ENCODE measurements at places on chromosomes 13 and 19. TPM values are rescaled to one million over a fixed set of nuclear protein-coding genes. Genes with fewer than 3 reads are reported as not detected.

The ZNF567 gene
- total RNA-seq = 5.5 TPM

The MBD3L2 gene
- not detected for total RNA-seq

The C13orf42 gene
- not detected for total RNA-seq

The GFY gene
- not detected for total RNA-seq

The CRX gene
- not detected for total RNA-seq

The NUMBL gene
- 18.4 TPM for total RNA-seq

DNA sequence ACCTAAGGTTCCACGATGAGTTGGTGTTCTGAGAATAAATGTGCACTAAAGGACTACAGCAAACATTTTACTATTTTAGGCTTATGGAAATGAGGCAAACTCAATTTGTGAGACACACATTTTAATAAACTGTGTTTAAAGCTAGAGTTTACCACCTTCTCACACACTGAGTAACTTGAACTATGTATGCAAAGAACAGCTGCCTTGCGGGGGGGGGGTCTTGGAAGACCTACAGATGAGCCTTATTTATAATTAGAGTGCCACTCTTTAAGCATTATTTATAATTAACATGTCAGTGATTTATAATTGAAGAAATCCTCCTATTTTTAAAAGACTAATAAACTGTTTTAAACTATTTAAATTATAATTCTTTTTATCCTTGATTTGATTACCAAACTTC is 300.4 kb downstream of the DLEU7 start:
- no peak for DNase-seq

DNA sequence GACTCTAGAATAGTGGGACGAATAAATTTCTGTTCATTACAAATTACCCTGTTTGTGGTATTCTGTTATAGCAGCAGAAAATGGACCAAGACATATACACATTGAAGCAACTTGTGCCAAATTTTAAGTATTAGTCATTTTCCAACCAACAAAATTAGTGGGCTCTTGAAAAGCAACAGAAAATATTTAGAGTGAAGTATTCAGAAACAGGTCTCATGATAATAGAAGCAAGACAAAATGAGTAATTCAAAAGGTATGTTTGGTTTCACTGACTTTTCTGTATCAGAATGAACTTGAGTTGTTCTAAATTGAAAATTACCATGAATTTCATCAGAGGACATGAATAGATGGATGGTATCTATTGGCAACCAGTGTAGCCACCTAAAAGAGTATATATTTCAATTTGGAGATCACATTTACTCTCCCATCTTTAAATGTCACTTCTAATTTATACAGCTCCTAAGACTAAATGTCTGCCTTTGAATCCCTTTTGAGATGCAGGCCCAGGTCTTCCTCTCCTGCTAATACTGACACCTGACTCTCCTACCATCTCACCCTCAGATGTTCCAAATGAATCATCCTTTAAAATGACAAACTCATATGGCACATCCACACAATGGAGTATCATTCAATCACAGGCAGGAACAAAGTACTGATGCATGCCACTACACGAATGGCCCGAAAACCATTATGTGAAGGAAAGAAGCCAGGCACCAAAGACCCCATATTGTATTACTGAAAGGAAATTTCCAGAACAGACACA is 40.7 kb upstream of the DOCK9 start:
- DNase-seq = no peak

DNA sequence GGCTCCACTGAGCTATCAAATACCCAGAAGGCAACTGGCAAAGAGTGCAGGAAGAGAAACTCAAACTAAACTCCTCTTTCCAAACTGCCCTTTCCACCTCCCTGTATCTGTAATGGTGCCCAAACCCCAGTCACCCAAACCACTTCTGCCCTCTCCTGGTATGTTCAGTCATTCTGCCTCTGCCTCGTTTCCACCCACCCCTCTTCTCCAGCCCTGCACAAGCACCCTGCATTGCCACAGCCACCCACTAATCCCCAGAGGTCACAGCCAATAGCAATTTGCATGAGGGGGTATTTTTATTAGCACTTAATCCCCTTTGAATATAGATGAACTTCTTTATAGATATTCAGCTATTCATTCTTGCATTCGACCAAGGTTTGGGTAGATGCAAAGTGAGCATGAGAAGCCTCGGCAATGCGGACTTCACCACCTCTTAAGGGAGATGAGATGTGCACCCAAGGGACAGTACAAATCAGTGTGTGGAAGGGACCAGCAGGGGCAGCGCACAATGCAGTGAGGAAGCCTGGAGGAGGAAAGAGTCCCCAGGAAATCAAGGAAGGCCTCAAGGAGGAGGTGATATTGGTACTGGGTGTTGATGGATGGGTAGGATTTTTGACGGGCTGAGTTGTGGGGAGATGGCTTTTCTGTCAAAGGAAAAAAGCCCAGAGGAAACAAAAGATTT is 12.4 kb downstream of the TMEM272 start:
- DNase-seq = peak; percentile 23

DNA sequence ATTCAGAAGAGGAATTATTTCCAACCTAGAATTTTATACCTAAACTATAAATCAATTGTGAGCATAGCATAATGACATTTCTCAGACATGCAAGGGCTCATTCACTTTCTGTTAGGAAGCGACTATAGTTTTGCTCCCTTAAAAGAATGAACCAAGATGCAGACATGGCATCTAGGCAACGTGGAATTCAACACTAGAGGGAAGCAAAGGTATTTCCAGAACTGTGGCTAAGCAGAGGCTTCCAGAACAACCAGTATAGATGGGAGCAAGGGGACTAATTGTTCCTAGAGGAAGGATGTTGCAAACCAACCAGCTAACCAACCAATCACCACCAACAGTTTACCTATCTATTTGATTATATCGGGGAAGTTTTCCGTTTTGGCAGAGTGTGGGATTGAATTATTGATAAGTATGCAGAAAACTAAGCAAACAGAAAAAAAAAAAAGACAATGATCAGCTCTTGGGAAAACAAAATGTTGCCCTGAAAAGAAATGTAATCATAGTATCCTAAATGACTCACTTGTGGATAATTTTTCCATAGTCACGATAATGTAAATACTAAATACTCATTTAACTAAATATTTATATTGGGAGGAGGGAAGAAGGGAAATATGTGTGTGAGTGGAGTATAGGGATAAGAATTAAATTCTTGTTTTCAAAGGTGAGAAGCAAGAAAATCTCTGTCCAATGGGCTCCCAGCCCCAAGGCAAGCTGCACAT is 21.1 kb downstream of the ARL11 start:
- DNase-seq = peak; percentile 39

DNA sequence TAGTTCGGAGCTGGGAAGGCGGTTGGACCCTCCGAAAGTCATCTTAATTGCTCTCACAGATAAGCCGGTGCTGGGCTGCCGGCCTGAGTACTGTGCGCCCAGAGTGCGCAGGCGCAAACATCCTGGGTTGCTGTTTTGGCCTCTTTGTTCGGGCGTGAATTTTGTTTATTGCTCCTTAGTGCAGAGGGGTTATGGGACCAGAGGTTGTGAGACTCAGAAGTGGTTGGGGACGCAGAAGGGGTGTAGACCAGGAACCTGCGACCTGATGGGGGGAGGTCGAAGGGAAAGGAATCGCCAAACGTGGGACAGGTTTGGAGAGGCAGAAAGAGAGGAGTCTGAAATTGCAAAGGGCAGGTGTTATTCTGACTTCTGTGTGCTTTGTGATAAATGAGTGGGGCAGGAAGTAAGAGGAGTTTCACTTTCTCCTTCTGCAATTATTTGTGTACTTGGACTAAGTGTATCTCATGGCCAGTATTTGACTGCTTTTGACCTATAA is 607 bp upstream of the ZNF566 start:
- no peak for DNase-seq

DNA sequence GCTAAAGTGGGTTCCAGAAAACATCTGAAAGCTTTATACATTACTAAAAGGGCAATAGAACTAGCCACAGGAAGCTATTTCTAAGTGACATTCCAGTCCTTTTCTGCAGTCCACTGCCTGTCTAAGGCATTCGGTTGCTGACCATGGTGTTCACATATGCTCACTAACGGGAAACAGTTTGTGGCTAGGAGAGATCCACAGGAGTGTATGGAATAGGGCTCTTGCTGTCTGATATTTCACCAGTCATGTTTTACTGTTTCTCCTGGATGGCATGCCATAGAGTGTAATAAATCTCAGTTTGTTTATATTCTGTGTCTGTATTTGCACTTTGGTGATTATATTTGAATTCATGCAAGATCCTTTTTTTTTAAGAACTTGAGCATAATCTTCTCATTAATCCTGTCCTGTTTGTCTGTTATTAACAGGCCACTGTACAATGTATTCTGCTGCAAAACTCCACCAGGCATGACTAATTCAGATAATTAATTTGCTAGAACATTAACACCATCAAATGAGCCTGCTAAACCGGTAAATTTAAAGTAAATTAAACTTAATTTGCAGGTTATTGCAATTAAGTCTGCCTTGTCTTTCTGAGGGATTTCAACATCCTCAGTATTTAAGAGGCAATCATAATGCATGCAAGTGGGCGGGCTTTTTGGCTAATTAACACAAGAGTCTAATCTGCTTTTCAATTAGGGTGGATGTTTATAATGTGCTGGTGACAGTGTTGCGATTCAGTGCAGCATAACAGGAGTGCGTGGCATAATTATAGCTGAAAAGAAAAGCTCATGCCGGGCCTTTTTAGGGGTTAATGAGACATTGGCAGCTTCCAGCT is 201.3 kb downstream of the POU4F1 start:
- DNase-seq = peak; percentile 9

GRCh38 chr13:89687066-89687465 is 1660.4 kb upstream of the MIR17HG start:
- no peak for DNase-seq

GRCh38 chr19:15091918-15092753 is 10.1 kb downstream of the OR1I1 start:
- peak; percentile 56 for DNase-seq

DNA sequence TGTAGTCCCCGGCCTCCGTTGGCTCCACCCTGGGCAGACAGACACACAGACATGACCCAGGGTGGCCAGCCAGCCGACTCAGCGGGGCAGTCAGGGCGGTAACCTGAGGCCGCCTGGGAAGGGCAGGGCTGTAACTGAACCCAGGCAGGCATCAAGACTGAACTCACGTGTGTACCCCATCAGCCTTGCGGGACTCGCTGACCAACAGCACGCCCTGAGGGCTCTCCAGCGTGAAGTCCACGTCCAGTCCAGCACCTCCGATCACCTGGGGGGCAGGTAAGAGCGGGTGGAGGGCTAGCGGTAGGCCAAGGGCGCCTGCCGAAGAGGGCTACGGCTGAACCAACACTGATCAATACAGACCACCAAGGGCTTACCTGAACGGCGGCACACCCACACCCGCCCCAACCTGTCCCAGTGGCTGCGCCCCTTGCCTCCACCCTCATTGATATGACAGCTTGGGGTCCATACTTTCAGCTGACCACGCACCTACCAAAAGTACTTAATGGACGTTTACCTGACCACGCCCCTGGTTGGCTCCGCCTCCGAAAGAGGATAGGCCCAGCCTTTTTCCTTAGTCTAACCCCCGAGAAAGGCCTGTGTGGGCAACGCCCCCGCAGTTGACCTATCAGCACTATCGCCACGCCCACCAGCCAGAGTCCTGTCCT is 791 bp downstream of the TMED1 start:
- DNase-seq = no peak

GRCh38 chr13:70829748-70830147 is 721.5 kb upstream of the KLHL1 start:
- no peak for DNase-seq

GRCh38 chr13:46170268-46170667 is 11.7 kb downstream of the LCP1 start:
- no peak for DNase-seq

DNA sequence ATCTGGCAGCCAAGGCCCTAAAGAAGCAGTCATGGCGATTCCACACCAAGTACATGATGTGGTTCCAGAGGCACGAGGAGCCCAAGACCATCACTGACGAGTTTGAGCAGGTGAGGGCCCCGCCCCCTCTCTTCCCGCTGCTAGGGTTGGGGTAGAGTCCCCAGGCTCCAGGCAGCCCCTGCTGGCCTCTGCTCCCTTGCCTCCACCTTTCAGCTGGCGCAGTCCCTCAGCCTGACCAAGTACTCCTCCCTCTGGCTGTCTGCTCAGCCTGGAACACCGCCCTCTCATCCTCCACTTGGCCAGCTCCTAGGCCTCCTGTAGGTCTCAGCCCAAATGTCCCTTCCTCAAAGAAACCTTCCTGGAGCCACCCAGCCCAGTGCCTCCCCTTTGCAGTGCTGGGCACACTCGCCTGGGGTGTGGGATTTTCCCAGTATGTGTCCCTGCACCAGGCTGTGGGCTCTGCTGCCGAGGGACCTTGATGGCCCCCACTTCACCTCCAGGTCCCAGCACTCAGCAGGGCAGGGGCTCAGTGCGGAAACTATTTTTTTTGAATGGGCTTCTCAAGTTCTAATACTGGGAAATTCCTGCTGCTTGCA is 5.7 kb downstream of the LENG1 start:
- no peak for DNase-seq

DNA sequence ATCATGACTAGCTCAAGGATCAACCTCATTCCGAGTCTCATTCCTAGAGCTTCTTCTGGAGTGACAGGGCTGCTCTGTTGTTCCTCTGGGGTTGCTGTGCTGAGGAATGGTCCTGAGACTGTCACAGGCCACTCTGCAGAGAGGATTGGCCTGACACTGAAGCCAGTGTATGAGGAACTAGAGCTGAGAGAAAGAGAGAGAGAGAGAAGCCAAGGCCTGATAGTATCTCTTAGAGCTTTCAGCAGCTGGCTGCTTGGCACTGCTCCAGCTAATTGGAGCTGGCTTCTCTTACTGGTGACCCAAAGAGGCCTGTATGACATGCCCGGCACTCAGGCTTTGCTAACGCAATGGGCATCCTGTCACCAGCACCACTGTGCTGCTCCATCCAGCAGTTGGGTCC is 73.4 kb upstream of the FLT1 start:
- DNase-seq = no peak

- DNase-seq = no peak
Measured at GRCh38 chr19:35846038-35846668, 6.2 kb downstream of the NPHS1 start.

DNA sequence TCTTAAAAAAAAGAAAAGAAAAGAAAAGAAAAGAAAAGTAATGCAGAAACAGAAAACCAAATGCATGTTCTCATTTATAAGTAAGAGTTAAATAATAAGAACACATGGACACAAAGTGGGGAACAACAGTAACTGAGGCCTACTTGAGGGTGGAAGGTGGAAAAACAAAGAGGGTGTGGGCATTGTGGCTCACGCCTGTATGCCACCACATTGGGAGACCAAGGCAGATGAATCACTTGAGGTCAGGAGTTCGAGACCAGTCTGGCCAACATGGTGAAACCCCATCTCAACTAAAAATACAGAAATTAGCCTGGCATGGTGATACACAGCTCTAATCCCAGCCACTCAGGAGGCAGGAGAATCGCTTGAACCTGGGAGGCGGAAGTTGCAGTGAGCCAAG is 8.1 kb downstream of the ZNF708 start:
- DNase-seq = no peak

- DNase-seq = no peak
Measured at GRCh38 chr13:112622375-112622774, 34.4 kb upstream of the TUBGCP3 start.

DNA sequence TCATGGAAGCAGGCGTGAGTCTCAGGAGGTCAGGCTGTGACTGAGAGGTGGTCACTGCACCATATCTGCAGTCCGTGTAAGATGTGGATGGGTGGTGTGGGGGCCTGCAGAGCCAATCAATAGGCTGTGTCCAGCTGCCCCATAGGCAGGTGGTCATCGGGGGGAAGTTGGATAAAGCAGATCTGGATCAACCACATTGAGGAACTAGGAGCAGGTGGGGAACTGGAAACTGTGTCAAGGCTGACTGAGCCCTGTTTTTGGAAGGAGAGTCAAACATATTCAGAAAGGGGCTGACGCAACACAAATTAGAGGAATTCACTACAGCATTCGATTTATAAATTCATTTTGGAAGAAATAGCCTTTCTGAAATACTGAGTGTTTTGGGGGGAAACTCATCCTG is 15.0 kb downstream of the CLEC4M start:
- no peak for DNase-seq

Data from H4 (cell line).